Brain microvascular endothelial cell (primary cell): ENCODE measurements at places on chromosomes 1 and 21.

DNA sequence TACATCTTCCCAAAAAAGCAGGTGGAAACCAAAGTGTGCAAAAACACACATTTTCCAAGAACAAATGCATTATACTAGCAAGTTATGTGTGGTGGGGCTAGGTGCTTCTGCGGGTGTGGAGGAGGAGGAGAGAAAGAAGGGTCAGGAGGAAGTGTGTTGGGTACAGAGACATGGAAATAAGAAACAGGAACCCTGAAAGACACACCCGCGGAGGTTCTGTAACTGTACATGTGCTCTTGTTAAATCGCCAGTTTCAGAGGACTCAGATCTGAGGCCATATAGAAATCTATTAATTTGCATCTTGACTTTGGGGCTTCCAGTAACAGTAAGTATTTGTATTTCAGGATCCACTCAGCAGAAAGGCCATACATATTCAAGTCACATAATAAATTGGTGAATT is 30.9 kb downstream of the ERG start:
- DNase-seq, result no peak

GRCh38 chr1:42926879-42927242 is 31.8 kb downstream of the SLC2A1 start:
- no peak for DNase-seq

DNA sequence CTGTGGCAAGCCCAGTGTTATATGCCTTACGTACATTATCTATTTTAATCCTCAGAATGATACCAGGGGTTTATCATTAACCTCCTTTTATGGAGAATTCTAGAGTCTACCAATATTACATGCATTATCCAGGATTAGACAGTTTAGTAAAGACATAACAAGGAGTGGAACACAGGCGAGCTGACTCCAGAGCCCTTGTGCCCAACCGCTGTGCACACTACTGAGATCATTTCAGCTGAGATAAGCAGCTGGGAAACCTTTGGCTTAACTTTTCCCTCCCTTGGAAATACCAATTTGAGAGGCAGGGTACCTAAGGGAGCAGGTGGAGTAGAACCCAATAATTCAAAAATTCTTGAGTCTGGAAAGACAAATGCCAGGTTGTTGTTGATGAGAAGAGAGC is 59.8 kb upstream of the ATP1B1 start:
- no peak for DNase-seq

GRCh38 chr1:4001461-4001860 is 101.4 kb upstream of the C1orf174 start:
- DNase-seq, result no peak

DNA sequence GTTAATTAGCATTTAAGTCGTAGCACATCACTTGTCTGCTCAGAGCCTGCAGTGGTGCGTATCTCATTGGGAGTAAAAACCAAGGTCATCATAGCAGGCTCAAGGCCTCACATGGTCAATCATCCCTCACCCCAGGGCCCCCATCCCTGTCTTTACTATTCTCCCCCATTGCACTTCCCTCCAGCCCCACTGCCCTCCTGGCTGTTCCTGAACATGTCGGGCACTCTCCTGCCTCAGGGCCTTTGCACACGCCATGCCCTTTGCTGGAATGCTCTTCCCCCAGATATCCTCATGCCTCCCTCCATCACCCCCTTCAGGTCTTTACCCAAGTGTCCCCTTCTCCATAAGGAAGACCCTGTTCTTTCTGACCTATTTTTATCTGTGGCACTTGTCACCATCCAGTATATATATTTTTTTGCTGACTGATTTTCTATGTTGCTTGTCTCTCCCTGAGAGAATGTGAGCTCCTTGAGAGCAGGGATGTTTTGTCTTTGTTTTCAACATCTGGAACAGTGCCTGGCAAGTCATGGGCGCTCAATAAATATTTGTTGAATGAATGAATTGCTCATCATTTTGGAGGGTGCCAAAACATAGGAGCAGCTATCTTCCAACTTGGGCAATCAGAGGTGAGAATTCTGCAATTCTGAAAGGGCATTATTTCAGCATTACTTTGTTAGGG is 74.1 kb upstream of the POU3F1 start:
- DNase-seq, result no peak

GRCh38 chr1:28720376-28720775 is 16.4 kb upstream of the YTHDF2 start:
- no peak for DNase-seq

DNA sequence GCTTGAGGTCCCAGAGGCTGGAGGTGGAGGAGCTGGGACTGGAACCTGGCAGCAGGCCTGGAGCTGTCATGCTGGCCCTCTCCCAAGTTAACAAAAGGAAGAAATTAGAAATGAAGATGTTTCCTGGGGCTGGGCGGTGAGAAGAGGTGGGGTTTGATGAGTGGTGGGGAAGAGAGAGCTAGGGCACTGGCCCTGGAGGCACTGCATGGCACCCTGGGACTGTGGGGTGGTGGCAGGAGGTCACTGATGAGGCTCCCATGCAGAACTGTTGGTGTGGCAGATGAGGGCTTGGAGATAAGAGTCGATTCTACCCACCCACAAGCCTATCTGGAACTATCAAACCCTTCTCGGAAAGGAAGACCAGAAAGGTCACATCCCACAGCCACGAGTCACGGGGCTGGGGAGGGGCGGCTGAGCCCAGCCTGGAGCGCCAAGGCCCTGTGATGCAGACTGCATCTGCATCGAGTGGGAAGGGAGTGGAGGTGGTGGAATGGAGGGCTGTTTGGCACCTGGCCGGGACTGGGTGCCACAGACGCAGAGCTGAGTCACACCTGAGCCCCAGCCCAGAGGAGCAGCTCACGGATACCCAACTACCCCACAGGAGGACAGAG is 29.4 kb downstream of the MRPL37 start:
- no peak for DNase-seq

DNA sequence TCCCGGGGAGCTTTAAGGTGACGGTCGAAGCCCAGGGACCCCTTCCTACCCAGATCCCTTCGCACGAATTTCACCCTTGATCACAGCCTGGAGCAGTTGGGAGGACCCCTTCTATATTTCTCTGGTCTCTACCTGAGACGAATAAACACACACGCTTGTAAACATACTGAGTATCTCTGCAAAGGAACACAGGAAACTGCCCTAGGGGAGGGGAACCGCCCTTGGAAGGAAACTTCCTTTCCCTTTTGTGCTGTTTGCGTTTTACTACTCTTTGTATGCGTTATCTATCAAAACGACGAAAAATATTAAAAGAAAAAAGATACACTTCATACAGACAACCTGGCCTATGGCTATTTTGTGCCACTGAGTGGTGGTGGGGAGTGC is 750 bp downstream of the NECAP2 start:
- DNase-seq, result no peak

DNA sequence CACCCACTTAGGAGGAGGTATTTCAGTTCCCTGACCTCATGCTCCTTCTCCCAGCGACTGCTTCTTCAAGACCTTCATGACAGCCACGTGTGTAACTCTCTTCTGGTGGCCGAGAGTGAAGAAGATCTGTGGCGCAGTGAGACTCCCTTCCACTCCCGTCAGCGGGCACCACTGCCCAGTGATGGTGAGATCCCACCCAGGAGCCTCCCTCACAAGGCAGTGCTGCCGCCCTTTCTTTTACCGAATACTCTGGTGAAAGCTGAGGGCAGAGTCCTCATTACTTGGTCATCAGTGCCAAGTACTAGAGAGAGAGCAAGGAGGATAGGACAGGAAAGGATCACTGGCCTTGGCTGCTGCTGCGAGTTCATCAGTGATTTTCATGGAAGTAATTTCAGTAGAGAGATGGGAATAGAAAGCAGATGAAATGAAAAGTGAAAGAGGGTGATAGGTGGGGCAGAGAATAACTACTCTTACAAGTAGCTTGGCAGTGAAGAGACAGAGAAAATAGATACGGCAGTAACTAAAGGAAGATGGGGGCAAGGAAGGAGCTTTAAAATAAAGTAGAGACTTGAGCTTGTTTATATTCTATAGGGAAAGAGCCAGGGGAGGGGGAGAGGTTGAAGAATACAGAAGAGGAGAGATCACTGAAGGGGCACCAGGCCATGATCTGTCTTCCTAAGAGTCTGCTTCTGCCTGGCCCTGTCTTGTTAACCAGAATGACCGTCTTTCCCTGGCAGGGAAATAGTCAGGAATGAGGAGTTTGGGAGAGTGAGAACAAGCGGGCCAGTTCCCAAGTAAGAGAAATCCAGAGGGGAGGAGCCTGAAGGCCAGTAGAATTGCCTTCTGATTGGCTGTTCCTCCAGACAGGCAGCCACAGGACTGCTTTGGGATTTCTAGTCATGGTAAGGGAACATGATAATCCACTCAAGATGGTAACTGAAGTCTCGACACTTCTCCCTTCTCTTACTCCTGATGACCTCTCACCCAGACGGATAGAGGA is 18.3 kb downstream of the HYI start:
- DNase-seq, result peak; percentile 19

DNA sequence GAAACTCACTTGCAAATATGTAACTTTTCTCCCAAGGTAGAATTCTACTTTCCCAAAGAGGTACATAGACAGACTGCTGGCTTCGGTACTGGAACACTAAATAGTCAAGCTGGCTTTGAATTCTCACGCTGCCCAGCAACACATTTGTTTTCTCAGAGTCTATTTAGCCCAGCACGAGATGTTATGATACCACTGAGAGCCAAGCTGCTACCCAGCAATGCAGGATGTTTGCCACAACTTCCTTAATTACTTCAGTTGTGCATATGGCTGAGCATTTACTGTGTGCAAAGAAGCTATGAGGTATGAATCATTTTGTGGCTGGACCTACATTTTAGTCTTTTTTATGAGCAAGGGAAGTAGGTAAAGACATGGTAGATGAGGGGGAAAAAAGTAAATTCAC is 793.2 kb downstream of the PLA2G4A start:
- no peak for DNase-seq

DNA sequence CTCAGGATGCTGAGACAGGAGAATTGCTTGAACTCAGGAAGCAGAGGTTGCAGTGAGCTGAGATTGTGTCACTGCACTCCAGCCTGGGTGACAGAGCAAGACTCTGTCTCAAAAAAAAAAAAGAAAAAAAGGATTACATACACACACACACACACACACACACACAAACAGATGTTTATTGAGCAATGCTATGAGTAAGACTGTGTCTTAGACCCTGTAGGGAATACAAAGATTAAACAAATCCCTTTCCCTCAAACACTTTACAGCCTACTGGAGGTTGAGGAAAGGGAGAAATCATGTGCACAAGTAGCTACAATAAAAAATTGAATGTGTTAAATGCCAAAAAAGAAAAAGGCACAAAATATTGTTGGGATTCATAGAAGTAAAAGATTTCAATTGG is 58.1 kb downstream of the RPAP2 start:
- peak; percentile 42 for DNase-seq

GRCh38 chr21:34980423-34981115 is 68.5 kb downstream of the RUNX1 start:
- DNase-seq, result no peak

- DNase-seq, result no peak
Observed at GRCh38 chr1:201712387-201713085, 116.4 kb upstream of the IPO9 start.

DNA sequence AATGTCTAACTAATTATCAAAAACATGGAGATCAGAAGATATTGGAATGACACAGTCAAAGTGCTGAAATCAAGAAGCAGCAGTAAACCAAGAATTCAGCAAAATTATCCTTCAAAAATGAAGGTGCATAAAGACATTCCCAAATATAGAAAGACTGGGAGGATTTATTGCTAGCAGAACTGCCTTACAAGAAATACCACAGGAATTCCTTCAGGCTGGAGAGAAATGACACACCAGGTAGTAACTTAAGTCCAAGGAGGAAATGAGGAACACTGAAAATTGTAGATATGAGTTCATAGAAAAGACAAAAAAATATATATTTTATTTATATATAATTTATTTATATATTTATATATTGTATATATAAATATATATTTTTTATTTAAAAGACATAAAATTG is 217.2 kb downstream of the RPS6KC1 start:
- no peak for DNase-seq

GRCh38 chr1:182147136-182147820 is 85.8 kb upstream of the ZNF648 start:
- no peak for DNase-seq

DNA sequence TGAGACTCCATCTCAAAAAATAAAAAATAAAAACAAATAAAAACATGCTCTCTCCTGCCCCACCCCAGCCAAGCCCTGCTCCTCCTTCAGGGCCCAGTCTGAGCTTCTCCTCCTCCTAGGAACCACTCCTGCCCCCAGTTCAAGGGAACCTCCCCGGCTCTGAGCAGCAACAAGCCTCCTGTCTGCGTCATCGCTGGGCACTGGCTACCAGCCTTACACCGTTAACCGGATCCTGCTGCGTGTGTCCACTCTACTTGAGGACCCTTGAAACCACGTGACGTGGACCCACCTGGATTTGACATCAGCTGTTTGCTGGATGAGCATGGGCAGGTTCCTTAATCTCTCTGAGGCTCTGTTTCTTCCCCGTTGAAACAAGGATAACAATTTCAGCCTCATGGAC is 1.6 kb upstream of the TAS1R2 start:
- no peak for DNase-seq

DNA sequence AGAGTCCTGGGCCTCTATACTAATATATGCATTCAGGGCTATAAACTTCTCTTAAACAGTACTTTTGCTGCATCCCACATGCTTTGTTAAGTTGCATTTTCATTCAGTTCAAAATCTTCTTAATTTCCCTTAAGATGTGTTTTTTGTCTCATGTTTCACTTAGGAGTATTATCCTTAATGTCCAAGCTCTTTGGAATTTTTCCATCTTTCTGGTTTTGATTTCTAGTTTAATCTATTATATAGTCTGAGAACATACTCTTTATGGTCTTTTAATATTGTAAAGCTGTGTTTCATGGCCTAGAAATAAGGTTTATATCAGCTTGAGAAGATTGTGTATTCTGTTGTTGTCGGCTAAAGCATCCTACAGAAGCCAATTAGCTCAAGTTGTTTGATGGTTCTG is 1041.8 kb downstream of the PLA2G4A start:
- no peak for DNase-seq

DNA sequence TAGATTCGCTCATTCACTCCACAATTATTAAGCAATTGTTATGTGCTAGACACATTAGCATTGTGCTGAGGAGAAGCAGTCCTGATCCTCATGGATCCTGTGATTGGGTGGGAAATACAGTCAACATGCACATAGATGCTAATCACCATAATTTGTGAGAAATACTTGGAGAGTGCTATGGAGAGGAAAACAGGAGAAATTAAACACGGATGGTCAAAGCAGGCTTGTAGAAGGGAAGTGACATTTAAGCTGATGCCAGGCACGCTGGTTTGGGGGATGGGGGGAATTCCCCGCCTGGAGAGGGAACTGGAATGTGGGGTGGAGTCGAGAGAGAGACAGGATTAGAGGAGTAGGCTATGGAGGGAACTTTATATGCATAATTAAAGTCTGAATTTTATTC is 52.2 kb upstream of the L1TD1 start:
- DNase-seq, result no peak

GRCh38 chr21:16353764-16354163 is 624.0 kb downstream of the USP25 start:
- DNase-seq, result no peak

GRCh38 chr1:149936992-149937705 is 470 bp upstream of the MTMR11 start:
- DNase-seq, result no peak
